T-helper 17 cell (primary cell): ENCODE measurements at places on chromosomes 1 and 21. TPM values are rescaled to one million over a fixed set of nuclear protein-coding genes. Genes with fewer than 3 reads are reported as not detected.

GUCA2B gene
- total RNA-seq, result not detected

RIPPLY3 gene
- total RNA-seq, result not detected

GRCh38 chr1:6244401-6245049 is 546 bp downstream of the HES3 start:
- no peak for DNase-seq

DNA sequence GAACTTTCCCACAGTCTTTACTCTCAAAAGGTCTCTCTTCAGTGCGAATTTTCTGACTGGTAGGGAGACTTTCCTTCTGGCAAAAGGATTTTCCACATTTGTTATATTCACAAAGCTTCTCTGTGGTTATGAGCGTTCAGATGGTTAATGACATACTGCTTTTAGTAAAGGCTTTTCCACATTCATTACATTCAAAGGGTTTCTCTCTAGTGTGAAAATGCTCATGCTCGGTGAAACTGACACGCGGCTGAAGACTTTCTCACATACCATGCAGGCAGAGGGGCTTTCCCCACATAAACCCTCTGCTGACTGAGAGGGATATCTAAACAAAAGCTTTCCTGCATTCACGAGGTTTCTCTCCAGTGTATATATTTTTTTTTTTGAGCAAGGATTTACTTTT is 9.9 kb upstream of the KLF18 start:
- DNase-seq, result no peak
